Kidney (tissue), 22 donors: ENCODE measurements at places on chromosomes 5 and 9.

DNA sequence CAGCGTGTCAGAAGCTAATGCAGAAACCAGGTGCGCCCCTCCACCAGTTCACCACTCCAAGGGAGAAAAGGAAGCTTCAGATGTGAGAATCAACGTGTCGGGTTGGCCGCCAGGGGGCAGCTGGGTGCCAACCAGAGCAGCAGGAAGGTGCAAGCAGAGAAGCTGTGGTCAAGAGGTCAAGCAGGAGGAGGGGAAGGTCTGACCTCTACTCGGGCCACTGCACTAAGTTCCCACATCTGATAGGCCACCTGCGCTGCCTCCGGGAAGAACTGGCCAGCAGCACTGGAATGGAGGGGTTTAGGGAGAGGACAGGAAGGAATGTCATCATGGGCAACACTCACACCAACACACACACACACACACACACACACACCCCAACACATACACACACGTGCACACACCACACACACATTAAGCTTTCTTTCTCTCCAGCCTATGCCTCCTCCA is 31.4 kb downstream of the ANXA6 start:
- DNase-seq: peak; percentile 76

DNA sequence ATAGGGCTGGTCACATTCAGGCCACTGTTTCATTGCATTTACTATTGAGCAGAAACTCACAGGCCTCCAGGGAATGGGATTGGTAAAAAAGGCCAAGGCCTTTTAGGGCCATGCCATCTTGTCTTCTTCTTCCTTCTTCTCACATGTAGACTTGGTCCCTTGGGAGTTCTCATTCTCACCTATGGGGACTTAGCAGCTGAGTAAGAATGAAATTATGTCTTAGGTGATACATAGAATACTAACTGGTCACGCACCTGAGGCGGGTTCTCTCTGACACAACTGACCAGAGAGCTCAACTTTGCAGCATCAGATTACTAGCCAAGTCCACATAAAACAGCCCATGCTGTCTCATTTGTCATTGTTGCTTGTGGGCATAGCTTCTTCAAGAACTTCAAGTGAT is 641.8 kb downstream of the EFNA5 start:
- no peak for DNase-seq

- peak; percentile 45 for DNase-seq
Observed at GRCh38 chr9:114271556-114272510, 51.1 kb upstream of the ORM1 start.

GRCh38 chr9:116450378-116451139 is 236.5 kb upstream of the TRIM32 start:
- DNase-seq: peak; percentile 69

DNA sequence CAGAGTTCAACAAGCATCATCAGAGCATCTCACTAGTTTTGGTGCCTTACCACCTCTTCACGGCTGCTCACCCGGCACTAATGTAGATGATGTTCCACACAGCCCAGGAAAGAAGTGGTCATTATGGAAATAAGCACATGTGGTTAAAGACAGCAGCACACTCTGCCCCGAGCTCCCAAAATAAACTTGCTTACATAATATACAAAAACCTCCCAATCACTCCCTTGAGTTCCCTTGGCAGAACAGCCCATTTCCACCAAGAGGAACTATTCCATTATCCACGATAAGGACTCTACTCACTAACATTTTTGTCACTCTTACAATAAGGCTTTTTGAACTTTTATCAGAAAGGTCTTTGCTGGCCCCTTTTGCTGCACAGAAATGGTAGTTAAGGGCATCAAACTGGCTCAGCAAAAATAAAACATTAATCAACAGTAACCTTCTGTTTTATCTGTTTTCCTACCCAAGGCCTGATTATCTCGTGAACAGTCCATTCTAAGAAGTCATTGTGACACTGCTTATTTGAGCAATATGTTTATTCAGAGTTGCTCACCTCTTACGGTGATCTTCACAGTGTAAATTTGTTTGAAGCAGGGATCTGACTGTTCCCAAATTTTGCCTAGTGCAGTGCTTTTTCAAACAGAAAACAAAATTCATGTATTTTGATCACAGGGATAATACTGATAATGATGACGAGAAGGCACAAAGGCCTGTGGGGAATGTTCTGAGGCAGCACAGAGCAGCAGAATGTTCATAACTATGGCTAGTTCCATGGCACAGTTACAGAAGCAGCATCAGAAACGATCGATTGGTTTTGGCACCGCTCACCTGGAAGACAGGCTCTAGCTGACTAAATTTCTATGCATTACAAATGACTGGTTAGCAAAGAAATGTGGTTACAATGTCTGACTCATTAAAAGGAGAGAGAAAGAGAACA is 399.8 kb upstream of the PIK3R1 start:
- DNase-seq: no peak

- no peak for DNase-seq
Observed at GRCh38 chr5:163563880-163564279, 58.5 kb downstream of the MAT2B start.

GRCh38 chr9:80957801-80958200 is 731.5 kb downstream of the TLE1 start:
- DNase-seq: no peak

- no peak for DNase-seq
Observed at GRCh38 chr9:19619221-19619620, 169.6 kb downstream of the SLC24A2 start.

DNA sequence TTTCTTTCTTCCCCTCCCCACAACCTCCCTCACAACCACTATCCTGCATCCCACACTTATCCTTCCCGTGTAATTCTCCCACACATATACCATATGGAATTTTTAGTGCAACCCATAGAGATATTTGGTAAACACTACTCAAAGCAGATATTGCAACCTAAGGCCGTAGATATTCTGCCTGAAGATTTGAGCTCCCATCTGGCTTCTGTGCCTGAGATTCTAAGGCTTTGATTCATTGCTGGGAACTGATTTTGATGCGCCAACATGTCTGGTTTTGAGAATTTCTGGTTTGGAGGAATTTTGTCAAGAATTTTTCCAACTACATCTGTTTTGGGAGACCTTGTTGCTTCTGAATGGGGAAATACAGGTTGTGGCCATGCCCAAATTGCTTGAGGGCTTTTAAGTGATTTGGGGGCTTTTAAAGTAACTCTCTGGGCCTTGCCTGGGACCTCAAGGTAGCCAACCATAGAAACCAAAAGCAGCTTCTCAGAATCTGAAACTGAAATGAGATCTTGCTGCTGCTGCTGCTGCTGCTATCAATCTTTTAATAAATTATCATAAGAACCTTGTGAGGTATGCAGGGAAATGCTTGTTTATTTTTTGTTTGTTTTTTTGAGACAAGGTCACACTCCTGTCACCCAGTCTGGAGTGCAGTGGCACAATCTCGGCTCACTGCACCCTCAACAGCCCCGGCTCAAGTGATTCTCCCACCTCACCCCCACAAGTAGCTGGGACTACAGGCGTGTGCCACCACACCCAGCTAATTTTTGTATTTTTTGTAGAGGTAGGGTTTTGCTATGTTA is 36.2 kb downstream of the PLAC8L1 start:
- DNase-seq: no peak

DNA sequence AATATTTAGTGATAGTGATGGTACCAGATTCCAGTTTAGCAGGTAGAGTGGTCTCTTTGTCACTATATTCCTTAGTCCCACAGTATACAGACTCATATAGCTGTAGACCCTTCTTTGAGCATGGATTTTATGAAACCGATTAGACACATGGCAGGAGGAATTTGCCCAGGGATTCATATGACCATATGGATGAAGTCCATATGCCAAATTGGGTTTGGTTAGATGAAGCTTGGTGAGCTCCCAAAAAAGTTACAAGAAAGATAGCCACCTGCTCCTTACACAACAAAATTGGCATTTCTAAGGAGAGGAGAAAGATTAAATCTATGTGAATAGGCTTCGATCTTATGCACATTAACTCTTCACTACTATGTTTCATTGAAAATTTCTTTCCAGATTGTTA is 211.4 kb downstream of the CWC27 start:
- DNase-seq: no peak

DNA sequence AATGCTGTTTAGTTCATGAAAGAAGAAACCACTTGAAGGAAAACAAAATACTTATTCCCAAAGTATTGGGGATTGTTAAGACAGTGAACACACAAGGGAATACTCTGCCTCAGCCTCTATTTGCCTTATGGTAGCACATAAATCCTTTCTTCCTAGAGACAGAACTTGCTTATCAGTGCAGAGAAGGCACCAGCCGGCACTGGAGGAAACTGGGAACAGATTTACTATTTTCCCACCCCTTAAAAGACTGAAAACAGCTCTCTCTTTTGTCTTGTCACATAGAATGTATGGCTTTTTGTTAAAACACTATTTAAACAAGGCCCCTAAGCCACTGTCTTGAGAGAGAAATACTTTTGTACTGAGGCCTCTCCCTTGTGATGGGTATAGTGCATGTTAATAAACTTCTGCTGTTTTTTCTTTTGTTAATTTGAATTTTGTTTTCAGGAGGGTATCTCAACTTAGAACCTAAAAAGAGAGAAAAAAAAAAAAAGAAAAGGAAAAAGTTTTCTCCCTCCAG is 40.7 kb upstream of the EDIL3 start:
- no peak for DNase-seq

DNA sequence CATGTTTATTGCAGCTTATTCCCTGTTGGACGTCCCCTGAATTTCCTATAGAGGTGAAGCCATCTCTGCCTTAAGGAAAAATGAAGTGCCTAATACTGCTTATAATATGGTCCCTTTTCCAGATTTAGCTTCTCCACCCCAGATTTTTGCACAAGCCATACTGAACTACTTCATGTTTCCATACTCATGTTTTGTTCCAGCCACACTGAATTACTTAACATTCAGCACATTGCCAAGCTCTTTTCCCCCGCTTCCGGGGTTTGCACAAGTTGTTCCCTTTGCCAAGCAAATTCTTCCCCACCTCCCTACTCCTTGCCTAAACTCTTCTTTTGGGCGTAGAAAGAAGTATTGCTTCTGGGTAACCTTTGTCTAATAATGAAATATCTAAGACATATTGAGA is 1.7 kb upstream of the CNTRL start:
- no peak for DNase-seq

- peak; percentile 40 for DNase-seq
Observed at GRCh38 chr9:7782400-7783120, 17.0 kb downstream of the DMAC1 start.

GRCh38 chr5:123358751-123359150 is 64.5 kb downstream of the CEP120 start:
- DNase-seq: no peak

DNA sequence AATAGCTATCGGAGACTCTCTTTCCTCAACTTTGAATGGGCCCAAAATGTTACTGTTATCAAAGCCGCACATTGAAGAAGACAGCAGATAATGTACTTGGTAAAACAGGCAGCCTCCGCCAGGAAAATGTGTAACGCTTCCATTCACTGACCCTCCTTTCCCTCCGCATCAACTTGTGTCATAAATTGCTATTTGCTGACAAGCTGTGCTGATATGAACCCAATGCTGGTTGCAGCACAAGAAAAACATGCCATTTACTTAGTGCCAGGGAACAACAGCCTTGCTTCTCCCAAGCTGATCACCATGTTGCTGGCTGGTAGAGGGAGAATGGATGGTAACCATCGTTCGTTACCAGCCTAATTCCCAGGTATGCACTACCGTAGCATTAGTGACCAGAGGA is 162.6 kb upstream of the PPP1R2B start:
- peak; percentile 7 for DNase-seq

GRCh38 chr5:129591508-129592160 is 131.5 kb downstream of the ADAMTS19 start:
- DNase-seq: no peak

GRCh38 chr9:135087489-135087792 is at the start of gene OLFM1:
Gene OLFM1, plus strand, starts transcription at chr9:135087668. Its CDS starts 322 bp downstream, at chr9:135087990.
- DNase-seq: peak; percentile 71

GRCh38 chr5:96473155-96473554 is 40.1 kb upstream of the PCSK1 start:
- DNase-seq: no peak

GRCh38 chr5:94409440-94409839 is 209.0 kb downstream of the KIAA0825 start:
- no peak for DNase-seq

DNA sequence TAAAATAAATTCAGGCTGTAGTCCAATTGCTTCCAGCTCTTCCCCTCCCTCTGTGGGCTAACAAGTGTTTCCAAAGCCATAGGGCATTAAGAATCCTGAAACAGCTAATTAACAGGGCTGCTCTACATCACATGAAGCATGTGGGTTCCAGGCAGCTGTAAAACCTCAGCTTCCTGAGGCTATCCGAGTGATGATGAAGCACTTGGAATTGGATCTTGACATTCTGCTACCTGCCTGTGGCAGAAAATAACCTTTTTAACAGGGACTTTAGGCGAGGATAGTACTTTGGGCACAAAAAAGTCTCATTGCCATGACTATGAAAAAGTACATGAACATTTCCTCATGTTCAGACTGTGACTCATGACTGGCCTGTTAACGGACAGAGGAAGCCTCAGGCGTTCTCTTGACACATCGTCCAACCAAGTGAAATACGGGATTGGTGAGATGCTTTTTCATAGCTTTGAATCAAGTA is 107.2 kb downstream of the PDE4D start:
- DNase-seq: no peak

GRCh38 chr5:22651355-22651754 is 201.8 kb downstream of the CDH12 start:
- no peak for DNase-seq

DNA sequence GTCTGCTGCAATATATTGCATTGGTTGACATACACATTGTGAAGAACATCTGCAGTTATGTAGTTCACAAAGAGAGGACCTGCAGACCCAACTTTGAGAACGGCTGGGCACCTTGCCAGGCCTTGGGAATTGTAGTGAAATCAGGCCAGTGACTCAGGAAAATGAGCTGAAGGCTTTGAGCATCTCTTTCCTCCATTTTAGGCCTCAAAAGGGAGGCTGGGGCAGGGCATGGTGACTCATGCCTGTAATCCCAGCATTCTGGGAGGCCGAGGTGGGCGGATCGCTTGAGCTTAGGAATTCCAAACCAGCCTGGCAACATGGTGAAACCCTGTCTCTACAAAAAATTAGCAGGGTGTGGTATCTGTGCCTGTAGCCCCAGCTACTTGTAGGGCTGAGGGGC is 1.4 kb upstream of the IPPK start:
- DNase-seq: no peak

DNA sequence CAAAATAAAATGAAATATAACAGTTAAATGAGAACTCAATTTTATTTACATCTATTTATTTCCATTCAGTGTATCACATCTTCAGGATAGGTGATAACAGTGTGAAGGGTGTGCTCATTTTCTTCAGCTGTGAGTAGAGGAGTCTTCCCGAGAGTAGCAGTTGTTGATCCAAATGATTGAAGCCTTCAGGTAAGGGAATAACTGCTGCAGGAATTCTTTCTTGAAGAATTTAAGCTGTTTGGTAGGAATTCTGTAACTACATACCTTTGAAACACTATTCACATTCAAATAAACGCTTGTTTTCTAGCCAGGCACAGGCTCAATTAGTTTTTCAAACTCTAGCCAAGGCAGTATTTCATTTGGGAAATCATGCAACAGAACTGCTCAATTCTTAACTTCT is 15.3 kb downstream of the SRP19 start:
- DNase-seq: no peak

- DNase-seq: no peak
Observed at GRCh38 chr9:91340395-91340967, 21.2 kb downstream of the AUH start.

- no peak for DNase-seq
Observed at GRCh38 chr5:180209137-180209581, at the start of gene RASGEF1C. Gene RASGEF1C, minus strand, starts transcription at chr5:180209211. Its CDS starts 71,159 bp downstream, at chr5:180138052.

GRCh38 chr5:147898875-147899401 is 7.4 kb downstream of the C5orf46 start:
- DNase-seq: no peak

- DNase-seq: peak; percentile 59
Observed at GRCh38 chr9:38687389-38687842, 32.5 kb downstream of the FAM240B start.
